Activated T-cell treated with anti-CD3 and anti-CD28 coated beads for 48 hours (primary cell): ENCODE measurements at places on chromosomes 4 and X.

- DNase-seq: no peak
These were observed 283.9 kb upstream of the AGA start for GRCh38 chr4:177726111-177726510.

DNA sequence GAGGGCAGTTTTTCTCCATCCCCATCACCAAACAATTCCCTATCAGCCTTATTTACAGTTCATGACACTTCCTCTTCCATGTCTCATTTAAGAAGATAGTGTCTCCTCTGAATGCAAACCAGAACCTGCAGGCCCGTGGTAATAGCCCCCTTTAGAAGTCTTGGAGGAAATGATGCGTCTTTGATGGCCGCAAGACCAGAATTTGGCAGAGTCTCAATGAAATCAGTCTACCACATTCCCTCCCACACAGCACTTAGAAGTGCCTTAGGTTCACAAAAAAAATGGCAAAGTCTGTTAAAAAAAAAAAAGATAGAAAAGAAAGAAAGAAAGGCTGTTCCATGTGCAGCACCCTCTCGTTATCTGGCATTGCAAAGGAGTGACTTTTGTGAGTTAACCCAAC, 2.1 kb upstream of the KDR start:
- no peak for DNase-seq

DNA sequence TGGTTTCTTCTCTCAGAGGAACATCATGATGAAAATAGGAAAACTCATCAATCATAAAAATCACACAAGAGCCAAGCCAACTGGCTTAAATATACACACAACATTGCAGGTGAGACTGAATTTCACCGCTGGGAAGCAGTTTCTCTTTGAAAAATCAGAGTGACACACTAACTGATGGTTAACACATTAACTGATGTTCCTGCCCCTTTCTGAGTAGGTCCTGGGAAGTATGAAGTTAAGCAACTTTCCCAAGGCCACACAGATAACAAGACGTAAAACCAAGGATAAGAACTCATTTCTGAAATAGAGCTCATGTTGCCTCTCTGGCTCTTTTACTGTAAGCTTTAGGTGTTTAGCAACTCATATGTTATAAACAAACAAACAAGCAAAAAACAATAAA, 813.7 kb upstream of the HS3ST1 start:
- no peak for DNase-seq

GRCh38 chrX:120014354-120015130, 62.9 kb downstream of the RHOXF2B start:
- no peak for DNase-seq

DNA sequence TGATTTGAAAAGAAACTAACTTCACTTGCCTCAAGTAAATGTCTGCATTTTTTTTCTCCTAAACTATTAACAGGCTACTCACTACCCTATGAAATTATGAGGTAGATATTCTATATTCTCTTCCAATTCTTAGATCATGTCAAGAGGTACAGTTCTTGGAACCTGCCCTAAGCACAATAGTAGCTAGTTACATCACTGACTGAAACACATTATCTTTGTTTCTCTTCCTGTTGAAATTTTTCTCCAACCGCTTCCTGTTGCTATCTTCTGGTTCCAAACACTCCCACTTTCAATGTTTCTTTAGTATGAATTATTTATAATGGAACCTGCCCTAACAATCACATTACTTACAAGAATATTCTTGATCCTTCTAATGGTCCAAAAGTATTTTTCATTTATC, 5.0 kb upstream of the BANK1 start:
- DNase-seq: no peak

DNA sequence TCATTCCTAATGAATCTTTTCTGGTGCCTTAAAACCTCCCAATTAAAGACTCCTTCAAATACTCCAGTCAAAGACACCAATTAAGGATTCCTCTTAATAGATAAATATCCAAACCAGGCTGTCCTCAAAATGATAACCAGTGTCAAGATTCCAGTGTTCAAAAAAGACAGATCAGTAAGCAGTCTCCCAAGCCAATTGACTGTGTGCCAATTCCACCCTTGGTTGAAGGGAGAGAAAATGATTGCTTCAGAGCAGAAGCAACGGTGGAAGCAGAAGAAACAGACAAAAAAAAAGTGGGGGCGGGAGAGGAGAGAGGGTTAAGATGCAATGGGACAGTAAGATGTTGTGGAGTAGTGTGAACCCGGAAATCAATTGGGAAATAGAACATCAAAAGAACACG, 216.0 kb upstream of the FTHL17 start:
- DNase-seq: no peak

DNA sequence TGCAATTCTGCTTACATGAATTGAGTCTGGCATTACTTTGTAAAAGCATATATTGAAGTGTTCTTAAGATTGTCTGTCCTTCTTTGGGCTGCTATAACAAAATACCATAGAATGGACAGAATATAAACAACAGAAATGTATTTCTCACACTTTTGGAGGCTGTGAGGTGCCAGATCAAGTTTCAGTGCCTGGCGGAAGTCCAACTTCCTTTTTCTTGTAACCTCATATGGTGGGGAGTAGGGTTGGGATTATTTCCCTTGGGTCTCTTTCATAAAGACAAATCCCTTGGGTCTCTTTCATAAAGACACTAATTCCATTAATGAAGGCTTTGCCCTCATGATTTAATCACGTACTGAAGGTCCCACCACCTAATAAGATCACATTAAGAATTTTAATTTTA, 199.3 kb upstream of the GRID2 start:
- DNase-seq: no peak

- DNase-seq: no peak
These were observed 13.6 kb upstream of the SEPTIN6 start for GRCh38 chrX:119706616-119707015.

GRCh38 chr4:189374176-189374575, 566.5 kb upstream of the FRG1 start:
- DNase-seq: no peak

DNA sequence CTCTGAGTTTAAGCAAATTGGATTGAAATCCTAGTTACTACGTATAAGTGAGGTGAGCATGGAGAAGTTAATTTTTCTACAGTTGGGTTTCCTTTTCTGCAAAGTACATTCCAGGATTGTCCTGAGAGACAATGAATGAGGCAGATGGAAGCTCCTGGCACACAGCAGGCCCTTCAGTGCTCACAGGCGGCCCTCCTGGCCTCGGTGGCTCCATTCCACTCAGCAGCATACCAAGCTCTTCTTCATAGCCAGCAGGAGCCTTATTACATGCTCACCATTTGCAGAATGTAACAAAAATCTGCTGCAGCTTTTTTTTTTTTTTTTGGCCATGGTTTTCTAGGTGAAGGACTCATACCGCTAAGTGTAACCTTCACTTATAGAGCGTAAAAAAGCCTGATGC, 113.2 kb upstream of the FAM9B start:
- no peak for DNase-seq

- no peak for DNase-seq
These were observed 981.3 kb downstream of the C4orf33 start for GRCh38 chr4:130077275-130077674.

- no peak for DNase-seq
These were observed 36.1 kb upstream of the DOCK11 start for GRCh38 chrX:118459494-118459893.

DNA sequence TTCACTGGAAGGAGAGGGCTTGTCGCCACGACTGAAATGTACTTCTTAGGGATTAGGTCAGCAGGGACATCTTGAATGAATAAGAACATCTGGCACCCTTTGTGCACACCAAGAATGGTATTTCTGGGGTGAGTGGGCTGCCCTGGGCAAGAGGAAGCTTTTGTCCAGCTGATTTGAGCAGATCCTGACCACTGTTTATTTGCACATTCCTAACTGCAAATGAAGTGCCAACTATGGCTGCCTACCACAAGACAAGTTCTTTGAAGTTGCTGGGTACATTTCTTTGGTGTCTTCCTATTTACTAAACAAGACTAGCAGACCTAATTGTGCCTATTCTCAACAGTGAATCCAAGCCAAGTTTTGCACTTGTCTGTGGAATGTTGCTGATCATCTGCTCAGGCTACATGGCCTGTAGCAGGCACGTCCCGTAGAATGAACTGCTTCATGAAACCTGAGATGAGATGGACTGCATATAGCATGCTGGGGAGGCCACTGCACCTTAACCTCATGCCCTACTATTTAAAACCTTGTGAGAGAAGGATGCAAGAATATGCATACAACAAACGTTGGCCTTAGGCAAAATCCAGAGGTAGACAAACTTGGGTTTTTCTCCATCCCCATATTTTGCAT, 45.0 kb downstream of the PIR start:
- DNase-seq: no peak

DNA sequence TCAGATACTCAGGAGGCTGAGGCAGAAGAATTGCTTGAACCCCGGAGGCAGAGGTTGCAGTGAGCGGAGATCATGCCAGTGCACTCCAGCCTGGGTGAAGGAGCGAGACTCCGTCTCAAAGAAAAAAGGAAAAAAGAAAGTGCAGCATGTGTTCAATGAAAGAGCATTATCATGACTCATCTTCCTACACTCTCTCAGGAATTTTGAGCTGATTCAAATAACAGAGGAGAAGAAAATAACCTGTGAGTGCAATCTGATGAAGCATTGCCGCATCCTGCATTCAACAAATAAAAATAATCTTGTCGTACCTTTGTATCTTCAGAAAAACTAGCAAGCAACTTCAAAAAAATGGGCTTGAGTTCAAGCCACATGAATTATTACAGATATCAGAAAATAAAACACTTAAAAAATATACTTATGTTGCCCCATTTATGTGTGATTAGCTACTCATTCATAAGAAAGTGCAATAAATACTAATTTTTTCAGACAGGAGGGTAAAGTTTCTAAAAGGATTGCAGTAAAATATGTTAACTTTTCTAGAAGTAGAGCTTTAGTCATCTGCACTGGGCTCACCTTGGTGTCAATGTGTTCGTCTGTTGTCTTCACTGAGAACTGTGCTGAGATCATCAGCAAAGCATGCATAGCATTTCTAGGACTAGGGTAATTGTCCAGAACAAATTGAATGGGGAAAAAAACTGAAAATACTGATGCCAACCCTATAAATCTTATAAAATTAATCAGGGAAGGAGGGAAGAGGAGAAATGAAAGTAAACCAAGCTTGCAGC, 90.4 kb upstream of the VCX3B start:
- no peak for DNase-seq

DNA sequence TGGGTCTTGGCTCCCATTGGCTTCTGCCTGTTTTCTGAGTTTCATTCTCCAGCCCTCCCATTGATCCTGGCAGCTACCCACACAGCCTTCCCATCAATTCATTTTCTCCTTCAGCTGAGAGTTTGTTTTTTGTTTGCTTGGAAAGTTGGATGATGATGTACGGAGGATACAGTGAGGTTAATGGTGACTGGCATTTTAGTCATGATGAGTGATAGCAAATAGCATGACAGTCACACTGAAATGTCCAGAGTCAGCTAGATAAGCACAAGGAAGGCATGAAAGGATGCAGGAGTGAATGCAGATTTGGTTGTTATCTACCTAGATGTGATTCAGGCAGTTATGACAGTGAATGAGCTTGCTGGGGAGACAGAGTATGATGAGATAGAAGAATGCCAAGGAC, 30.6 kb upstream of the LCORL start:
- DNase-seq: no peak

DNA sequence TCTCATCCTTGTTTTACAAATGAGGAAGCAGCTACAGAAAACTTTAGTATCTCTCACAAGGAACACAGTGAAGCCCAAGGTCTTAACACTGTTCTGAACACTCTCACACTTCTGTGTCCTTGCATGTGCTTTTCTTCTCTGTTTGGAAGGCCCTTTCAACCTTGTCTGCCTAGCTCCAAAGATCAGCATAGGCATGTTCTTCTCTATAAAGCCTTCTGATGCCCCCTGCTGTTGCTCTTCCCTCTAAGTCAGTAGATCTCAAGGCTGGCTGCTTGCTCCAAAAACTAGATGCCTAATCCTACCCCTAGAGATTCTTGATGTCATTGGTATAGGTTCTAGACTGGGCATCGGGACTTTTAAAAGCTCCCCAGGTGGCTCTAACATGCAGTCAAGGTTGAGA, 5.9 kb downstream of the APOO start:
- DNase-seq: no peak

DNA sequence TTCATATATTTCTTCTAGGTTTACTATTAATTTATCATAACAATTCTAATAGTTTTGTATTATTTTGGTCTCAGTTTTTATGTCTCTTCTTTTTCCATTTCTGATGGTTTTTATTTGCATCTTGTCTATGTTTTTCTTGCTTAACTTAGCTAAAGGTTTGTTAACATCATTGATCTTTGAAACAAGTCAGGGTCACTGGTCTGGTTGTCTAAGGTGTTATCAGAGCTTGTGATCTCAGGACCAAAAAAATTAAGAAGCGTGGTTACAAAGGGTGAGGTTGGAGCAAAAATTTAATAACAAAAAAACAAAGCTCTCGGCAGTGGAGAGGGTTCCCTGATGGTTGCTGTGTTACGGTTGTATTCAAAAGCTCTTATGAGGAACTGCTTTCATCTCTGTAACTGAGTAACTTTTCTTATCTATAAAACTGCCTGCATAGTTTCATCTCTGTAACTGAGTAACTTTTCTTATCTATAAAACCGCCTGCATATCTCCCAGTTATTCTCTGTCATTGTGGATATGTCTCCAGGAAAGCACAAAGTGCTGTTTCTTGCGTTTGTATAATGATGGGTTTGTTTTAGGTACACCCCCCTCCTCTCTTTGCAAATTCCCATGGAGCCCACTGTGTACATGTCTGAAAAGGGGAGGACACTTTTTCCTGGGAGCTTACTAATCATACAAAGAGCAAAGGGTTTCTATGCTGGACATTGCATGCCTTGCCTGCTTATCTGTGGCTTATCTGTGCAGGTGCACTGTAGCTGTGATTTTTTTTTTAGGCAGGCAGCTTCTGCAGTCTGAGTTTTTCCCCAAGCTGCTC, 62.4 kb upstream of the UGT2B15 start:
- DNase-seq: no peak

DNA sequence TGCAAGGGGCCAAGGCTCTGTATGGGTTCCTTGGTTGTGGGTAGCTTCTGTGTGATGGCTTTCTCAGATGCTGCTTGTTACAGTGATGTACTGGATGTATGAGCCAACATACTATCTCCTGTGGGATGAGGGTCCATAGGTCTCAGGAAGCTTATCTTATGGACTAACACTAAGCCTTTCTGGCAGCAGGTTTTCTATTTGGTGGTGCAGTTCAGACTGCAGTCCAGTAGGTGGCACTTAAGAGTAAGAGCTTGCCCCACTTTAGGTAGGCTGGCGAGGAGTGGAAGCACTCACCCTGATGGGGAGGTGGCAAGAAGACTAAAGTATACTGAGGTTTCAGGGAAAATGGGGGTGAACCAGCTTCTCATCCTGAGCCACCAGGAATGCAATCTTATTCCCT, 306.7 kb upstream of the MAOA start:
- peak; percentile 9 for DNase-seq

- DNase-seq: no peak
These were observed 868 bp downstream of the PLS3 start for GRCh38 chrX:115561605-115562479.

GRCh38 chr4:109912706-109913595, at the start of gene EGF:
TSS of gene EGF (plus strand) at chr4:109912883. CDS start at chr4:109913336, 453 bp downstream.
- DNase-seq: no peak

- DNase-seq: no peak
These were observed 26.5 kb downstream of the RASSF6 start for GRCh38 chr4:73593631-73594241.

GRCh38 chr4:168630445-168631187, 133.8 kb downstream of the PALLD start:
- no peak for DNase-seq
